ENCODE measurements at places on chromosomes 4 and X.
A peak's percentile ranks its signal among the peaks of the same experiment; 100 is the strongest.

- DNase-seq = peak; percentile 61
Measured at GRCh38 chr4:13546941-13547484, 2.7 kb upstream of the NKX3-2 start.

- no peak for DNase-seq
Measured at GRCh38 chr4:40317916-40318658, 17.0 kb upstream of the CHRNA9 start.

DNA sequence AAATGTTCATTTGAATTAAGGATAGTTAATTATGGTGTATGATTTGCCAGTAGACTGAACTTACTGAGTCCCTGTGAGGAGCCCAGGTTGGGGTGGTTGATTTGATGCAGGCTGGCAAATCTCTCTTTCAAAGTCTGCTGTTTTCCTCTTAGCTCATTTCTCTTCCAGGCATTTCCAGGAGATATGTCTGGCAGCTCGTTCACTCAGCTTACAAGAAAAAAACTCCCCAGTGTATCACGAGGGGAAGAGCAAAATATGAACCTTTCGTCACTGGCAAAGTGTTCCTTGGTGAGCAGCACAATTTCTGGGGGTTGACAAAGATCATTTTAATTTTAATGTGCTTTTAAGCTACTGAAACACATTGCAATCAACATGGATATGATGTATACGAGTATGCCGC is 244.2 kb downstream of the CBLL2 start:
- DNase-seq = no peak

- peak; percentile 42 for DNase-seq
Measured at GRCh38 chr4:72895408-72895807, 174.1 kb downstream of the COX18 start.

GRCh38 chr4:182385897-182386296 is 142.7 kb downstream of the TENM3 start:
- DNase-seq = no peak

DNA sequence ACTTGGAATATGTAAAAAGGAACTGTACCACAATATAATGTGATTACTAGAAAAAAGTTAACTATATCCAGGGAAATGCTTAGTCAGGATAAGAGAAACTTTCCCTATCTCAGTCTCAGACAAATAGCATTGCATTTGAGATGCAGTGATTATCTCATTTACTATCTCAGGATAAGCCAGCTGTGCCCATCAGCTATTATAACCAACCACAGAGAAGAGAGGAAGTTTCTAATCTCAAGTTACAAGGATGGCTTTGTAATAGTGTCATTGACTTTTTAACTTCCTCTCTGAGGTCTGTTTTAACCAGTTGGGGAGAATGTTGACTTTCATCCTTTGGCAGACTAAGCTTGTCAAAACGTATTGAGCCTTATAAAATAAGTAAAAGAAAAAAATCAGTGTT is 56.5 kb downstream of the SNX25 start:
- no peak for DNase-seq

DNA sequence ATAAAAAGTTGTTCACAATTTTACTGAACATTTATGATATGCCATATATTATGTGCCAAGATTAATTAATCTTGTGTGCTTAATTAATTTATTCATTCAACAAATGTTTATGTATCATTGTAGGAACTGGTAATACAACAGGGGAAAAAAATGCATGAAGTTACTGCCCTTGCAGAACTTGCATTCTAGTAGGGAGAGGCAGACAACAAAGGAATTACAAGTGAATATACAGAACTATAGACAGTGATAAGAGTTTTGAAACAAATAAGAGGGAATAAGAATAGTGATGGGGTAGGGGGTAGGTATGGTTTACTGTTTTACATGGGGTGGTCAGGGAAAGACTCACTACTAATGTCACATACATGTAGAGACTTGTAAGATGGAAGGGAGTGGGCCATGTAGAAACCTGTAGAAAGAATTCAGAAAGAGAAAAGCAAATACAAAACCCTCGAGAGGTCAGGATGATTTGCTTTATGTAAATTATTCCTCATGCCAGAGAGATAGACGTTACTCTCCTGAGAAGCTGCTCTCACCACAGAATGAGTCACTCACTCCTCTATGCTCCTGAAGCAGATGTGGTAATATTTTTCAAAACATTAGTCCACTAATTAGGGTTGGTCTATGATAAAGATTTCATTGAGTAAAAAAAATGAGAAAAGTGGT is 855.0 kb upstream of the GRID2 start:
- no peak for DNase-seq

- no peak for DNase-seq
Measured at GRCh38 chr4:89598602-89599001, 238.4 kb downstream of the SNCA start.

DNA sequence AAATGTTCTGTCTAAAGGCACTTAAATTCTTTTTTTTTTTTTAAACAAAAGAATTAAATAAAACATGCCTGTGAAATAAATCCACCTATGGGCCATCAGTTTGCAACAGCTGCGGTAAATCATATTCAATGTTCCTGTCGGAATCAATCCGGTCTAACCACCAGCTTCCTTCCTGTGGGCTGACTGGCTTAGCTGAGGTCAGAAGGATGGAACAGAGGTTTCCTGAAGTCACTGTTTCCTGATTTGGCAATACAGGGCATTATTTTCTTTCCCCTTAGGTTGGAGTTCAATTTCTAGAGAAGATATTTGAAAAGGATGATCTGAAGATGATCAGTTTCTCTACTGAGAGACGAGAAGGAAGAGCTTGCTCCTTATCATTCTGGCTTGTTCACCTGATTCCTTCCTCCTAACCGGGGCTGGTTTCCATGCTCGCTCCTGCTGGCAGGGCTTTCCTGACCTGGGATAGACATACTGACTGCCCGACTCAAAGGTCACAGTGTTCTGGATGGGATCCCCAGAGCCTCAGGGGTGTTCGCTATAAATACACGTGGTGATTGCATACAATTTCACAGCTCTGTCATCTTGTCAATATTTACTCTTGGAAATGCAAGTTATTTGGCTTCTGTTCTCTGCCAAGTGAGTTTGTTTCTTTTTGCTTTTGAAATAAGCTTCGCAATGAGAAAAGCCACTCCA is 21.7 kb downstream of the PDLIM3 start:
- no peak for DNase-seq

DNA sequence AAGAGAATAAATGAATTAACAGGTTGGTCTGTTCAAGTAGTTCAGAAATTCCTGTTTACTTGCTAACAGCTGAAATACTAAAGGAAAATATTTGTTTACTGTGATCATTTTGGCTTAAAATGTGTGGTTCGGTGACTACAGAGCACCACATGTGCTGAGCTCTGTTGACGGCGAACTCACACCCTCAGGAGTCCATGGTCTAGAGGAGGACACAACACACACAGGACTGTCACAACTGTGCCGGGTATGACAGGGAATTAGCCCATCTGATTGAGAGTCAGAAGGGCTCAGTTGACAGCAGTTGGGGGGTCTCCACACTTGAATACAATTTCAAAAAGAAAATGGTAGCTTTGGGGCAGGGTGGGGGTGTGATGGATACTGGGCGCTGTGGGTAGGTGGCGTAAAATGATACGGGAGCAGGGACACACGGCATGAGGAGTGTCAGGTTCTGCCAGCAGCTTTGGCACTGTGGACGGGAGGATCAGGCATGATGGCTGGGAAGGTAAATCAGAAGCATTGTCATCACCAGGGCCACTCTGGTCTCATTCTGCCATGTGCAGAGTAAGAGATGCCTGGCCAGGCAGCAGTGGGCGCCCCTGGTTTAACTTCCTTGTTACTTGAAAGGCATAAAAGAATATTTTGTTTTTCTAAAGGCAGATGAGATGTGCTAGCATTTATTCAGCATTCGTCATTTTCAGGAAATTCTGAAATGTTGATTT is 33.3 kb downstream of the CLDN22 start:
- no peak for DNase-seq

DNA sequence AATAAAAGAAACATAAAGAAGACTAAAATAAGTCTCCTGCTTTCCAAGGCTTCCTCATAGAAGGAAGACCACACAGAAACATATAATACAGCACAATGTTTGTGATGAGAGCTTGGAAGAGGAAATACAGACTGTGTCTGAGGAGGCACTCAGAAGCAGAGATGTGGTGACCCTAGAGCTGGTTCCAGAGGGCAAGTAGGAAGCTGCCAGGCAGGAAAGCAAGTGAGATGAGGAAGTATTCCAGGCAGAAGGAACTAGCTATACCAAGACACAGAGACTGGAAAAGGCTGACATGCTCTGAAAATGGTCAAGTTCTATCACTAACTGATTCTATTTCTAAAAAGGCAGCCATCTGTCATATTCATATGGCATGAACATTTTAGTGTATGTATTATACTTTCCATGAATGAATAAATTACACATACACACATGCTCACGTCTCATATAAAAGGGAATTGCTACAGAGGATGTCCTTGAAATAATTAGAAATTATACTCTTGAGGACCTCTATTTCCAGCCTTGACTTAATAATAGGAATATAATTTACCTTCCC is 16.6 kb upstream of the HSFX2 start:
- DNase-seq = no peak

DNA sequence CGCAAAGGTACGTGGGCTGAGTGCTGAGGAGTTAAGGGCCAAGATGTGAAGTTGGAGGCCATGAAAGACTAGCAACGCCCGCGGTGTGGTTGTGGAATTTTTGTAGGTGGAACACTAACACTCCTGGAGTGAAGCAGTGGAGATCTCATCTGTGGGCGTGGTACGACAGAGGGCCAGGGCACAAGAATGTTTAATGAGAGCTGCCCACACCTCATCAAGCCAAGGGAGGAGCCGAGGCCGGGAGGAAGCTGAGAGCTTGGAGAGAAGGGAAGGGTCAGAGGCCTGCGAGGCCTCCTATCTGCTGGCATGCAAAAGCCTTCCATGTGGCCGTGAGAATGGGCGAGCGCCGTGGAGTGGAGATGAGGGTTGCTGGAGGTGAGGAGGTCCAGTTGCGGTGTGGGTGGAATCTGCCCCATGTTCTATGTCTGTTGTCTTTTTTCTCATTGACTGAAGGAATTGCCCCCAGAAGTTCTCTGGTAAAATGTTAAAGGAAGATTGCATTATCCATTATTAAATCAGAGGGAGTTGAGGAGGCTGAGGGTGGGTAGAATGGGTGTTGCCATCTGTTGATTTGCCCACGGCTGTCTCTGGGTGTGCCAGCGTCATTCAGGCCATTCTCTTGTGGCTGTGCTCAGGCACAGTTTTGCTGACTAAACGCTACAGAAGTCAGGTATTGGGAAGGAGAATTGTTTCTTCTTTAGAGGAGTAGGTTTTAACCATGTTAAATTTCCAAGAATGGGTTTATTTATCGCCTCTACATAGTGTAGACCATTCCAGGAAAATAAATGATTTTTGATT is 19.8 kb downstream of the SNX25 start:
- no peak for DNase-seq

DNA sequence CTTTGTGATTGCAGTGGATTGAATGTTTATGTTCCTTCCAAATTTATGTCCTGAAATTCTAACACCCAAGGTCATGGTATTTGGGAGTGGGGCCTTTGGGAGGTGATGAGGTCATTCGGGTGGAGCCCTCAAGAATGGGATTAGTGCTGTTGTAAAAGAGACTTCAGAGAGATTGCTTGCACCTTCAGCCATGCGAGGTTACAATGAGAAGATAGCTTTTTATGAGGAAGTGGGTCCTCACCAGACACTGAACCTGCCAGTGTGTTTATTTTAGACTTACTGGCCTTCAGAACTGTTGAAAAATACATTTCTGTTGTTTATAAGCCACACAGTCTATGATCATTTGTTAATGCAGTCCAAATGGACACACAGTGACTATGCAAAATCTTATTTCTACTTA is 161.0 kb upstream of the GPRIN3 start:
- no peak for DNase-seq

- peak; percentile 15 for DNase-seq
Measured at GRCh38 chrX:134026565-134027311, 41.3 kb upstream of the GPC3 start.

DNA sequence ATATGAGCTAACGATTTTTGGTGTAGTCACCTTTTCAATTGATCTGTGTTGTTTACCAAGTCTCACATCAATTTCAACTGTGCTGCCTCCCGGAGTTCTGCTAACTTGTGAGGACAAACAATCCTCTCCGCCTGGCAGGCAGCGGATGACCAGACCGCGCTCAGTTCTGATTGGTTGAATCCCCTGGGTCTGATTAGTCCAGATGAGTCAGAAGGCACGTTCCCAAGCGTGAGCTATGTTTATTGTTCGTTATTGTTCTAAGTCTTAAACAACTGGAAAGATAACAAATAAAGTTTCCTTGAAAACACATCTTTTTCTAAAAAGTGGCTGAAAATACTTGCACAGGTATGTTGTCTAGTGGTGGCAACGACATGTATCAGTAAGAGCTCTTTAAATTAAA is 37.9 kb upstream of the TRPC3 start:
- no peak for DNase-seq

GRCh38 chr4:89665662-89666061 is 171.3 kb downstream of the SNCA start:
- no peak for DNase-seq

- no peak for DNase-seq
Measured at GRCh38 chr4:147927377-147928137, 195.7 kb downstream of the ARHGAP10 start.

DNA sequence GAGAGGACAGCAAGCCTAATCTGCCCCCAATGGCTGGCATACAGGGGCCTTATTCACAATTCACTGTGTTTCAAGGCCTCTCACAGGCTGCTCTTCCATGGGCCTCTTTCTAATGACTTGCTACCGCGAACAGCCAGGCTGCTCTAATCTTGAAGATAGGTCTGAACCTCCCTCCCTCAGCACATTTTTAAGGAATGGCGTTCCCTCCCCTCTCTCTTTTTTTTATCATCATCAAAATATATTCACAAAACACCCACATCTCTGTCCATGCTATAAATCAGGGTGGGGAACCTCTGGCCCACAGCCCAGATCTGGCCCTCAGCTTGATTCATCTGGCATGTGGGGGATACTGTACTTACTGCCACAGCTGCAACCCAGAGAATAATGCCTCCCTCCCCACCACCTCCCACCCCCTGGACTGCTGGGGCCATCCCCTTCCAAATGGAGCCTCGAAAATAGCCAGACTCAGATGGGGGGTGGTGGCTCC is 76.2 kb upstream of the PLAC1 start:
- DNase-seq = no peak

- no peak for DNase-seq
Measured at GRCh38 chrX:21581479-21581878, 76.7 kb downstream of the KLHL34 start.

DNA sequence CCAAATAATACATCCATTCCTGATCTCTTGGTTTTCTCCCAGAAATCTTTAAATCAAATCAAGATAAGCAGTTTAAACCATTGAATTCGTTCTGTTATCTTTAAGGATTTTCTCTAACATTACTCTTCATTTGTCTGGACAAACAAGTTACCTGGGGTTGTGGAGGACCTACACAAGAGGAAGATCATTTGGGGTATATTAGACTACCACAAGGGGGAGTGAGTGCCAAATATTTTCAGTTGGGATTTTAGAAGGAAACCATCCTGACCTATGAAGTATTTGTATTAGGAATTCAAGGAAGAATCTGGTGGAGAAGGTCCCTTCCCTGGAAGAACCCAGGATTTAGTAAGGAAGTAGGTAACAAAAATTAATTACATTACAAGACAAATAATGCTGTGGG is 12.0 kb upstream of the DCHS2 start:
- DNase-seq = no peak

- DNase-seq = no peak
Measured at GRCh38 chr4:22787753-22788375, 95.1 kb downstream of the GBA3 start.

Data from WERI-Rb-1 (cell line).